ENCODE measurements at places on chromosomes 7 and 10.

- no peak for DNase-seq
Observed at GRCh38 chr7:40804477-40805215, 669.8 kb downstream of the SUGCT start.

- DNase-seq = peak; percentile 57
Observed at GRCh38 chr10:43257347-43258210, 9.3 kb downstream of the RASGEF1A start.

GRCh38 chr7:47358357-47358756, 223.6 kb downstream of the TNS3 start:
- no peak for DNase-seq

DNA sequence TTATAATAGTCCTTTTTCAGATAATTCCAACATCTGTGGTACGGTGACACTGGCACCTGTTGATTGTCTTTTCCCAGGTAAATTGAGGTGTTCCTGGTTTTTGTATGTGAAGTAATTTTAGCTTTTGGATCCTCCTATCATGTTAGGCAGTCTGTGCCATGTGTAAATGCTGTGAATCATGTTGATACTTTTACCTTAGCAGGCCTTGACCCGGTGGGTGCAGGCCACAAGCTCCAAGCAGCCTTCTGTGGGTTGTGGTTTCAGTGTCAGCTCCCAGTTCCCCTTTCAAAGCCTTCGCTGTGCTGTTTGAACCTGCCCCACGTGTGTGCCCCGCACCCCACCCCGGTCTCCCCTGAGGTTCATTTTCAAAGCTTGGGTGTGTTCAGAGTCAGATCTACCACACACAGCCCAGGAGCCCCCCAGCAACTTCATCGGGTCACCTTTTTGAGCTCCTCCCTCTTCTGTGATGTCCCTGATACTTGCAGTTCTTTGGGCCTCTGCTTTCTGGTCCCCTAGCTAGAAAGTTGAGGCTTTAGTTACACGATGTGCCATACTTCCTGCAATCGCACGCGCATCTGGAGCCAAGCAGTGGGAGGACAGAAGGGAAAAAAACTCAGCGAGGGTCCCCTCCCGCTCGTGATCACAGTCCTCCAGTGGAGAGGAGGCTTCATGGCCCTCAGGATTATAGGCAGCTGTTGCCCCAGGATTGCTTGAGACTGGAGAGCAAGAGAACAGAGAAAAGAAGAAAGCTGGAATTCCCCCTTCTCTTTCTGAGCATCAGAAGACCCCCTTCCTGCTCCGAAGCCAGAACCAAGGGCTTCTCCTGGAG, 8.7 kb upstream of the BHLHA15 start:
- DNase-seq = no peak

GRCh38 chr7:25389489-25390106, 161.3 kb upstream of the NPVF start:
- no peak for DNase-seq

DNA sequence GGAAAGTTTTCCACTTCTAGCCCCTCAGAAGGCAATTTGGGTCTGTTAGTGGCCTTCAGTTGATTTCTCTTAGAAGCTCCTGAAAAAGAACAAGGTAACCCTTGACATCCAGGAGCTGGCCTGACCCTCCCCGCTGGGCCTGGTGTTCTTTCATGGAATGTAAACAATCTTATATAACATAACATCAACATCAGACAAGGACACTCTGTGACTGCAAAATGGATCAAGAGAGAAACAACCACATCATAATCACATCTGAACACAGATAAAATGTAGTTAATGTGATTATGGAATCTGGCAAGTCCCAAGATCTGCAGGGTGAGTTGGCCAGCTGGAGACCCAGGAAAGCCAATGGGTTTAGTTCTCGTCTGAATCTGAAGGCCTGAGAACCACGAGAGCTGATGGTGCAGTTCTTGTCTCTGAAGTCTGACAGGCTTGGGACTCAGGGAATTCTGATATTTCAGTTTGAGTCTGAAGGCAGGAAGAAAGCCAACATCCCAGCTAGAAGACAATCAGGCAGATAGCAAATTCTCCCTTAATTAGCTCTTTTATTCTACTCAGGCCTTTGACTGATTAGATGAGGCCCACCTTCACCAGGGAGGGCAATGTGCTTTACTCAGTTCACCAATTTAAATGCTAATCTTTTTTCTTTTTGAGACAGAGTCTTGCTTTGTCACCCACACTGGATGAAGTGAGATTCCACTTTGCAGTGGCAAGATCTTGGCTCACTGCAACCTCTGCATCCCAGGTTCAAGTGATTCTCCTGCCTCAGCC, 91.4 kb upstream of the NAMPT start:
- DNase-seq = no peak

- no peak for DNase-seq
Observed at GRCh38 chr10:35211390-35211789, 84.7 kb downstream of the CREM start.

- no peak for DNase-seq
Observed at GRCh38 chr7:28144266-28144665, 36.3 kb downstream of the JAZF1 start.

DNA sequence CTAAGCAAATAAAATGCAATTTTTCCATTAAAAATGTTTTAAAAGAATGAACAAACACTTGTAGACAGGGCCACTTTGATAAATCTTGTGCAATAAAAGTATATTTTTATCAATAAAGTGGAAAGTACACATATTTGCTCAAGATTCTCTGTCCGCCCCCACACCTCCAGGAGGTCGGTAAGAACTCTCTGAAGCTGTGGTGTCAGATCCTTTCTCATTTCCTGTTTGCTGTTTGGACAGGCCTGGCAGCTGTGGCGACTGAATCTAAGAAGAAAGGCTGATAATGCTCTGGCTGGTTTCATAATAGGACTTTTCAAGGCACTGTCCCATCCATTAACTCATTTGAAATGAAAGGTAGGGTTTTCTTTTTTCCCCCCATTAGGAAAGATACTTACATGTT, 15.3 kb upstream of the ASB4 start:
- no peak for DNase-seq

Data from left forelimb (tissue), 1 donor.